ENCODE measurements at places on chromosomes 6 and 20. TPM values are rescaled to one million over a fixed set of nuclear protein-coding genes. Genes with fewer than 3 reads are reported as not detected.

The TLDC2 gene
- not detected for total RNA-seq

The OR2J1 gene
- not detected for total RNA-seq

The NINL gene
- 10.1 TPM for total RNA-seq

The FOXA2 gene
- total RNA-seq: not detected

The MUC21 gene
- total RNA-seq: not detected

- no peak for DNase-seq
These were observed 52.8 kb downstream of the MYB start for GRCh38 chr6:135233686-135234491.

GRCh38 chr6:151826517-151827142 is 19.1 kb downstream of the ESR1 start:
- DNase-seq: no peak

- no peak for DNase-seq
These were observed 420.9 kb downstream of the PREX1 start for GRCh38 chr20:48406912-48407340.

GRCh38 chr6:36241728-36242127 is 28.1 kb upstream of the PNPLA1 start:
- DNase-seq: no peak

DNA sequence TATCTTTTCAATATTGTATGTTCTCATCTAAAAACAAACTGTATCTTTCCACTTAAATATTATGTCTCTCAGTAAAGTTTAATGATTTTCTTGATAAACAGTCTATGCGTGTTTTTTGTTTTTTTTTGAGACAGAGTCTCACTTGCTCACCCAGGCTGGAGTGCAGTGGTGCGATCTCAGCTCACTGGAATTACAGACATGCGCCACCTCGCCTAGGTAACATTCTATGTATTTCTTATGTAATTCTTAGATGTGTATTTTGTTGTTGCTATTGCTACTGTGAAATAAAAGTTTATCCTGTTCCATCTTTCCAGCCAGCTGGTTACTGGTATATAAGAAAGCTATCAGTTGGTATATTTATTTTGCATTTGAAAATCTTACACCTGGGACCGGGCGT is 29.4 kb downstream of the ABHD12 start:
- DNase-seq: no peak

DNA sequence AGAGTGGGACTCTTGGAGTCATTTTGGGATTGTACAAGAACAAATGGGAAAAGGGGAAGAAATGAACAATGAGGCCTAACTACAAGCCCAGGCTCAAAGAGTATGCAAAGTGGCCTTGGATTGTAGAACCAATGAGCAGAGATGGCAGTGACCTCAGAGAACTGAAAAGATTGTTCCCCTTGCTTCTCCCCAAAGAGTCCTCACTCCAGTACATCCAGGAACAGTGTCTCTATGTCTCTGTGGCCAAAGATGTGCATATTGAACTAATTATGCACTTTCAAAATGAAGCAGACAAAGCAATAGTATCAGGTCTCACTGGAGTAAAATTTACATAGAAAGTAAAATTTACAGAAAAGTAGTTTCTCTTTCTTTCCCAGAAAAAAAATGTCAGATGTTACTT is 81.0 kb downstream of the SMLR1 start:
- DNase-seq: no peak

- DNase-seq: no peak
These were observed 19.6 kb upstream of the CCR6 start for GRCh38 chr6:167103041-167103891.

DNA sequence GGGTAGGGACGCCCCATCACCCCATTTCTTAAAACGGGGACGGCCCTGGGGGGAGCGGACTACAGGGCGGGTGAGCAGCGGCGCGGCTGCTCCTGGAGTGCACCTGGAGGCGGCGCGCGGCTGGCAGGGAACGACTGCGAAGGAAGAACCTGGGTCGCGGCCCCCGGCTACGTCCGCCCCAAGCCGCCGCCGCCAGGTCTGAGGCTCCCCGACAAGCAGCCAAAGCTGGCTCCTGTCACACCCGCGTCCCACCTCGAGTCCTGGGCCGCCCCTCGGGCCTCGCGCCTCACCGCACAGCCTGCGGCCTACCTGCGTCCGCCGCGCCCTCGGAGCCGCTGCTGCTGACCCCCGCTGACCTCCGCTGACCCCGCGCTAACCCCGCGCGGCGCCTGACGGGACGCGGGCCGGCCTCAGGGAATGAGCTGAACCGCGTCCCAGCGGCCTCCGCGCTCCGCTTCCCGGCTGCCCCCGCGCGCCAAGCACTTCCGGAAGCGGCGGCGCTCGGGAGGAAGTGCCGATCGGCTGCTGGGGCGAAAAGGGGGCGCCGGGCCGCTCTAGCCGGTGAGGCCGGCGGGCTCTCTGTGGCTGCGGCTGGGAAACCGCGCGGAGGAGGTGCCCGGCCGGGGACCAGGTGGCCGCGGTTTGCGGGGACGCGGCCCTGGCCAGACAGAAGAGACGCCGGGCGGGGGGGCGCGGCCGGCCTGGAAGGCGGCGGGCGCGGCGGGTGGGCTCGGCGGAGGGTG is at the start of the genes ARFRP1 and ZGPAT:
TSS of gene ARFRP1 (minus strand) at position 419 of the 743 bp plus-strand sequence. CDS start 885 bp downstream, outside the sequence.
TSS of gene ZGPAT (plus strand) at position 482 of the 743 bp plus-strand sequence. CDS start 542 bp downstream, outside the sequence.
- peak; percentile 40 for DNase-seq

GRCh38 chr6:75234126-75234865 is 9.3 kb downstream of the COX7A2 start:
- no peak for DNase-seq

DNA sequence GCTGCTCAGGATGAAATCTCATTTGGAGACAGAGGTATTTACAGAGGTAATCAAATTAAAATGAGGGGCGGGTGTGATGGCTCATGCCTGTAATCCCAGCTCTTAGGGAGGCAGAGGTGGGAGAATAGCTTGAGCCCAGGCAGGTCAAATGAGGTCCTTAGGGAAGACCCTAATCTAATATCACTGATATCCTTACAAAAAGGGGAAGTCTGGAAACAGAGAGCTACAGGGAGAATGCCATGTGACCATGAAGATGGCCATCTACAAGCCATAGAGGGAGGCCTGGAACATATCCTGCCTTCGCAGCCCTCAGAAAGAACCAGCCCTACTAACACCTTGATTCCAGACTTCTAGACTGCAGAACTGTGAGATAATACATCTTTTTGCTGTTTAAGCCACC is 8.3 kb downstream of the MTCL3 start:
- DNase-seq: no peak
